Stimulated activated CD8-positive, alpha-beta memory T cell treated with anti-CD3 and anti-CD28 coated beads, Interleukin-12 subunit alpha, Interleukin-12 subunit beta, amount 100 ng/mL, for 4 hours (primary cell): ENCODE measurements at places on chromosomes 4 and X.

GRCh38 chrX:72080150-72080549 is 51.6 kb downstream of the RTL5 start:
- no peak for DNase-seq

- no peak for DNase-seq
These were observed 43.9 kb upstream of the CCDC149 start for GRCh38 chr4:24956763-24957162.

DNA sequence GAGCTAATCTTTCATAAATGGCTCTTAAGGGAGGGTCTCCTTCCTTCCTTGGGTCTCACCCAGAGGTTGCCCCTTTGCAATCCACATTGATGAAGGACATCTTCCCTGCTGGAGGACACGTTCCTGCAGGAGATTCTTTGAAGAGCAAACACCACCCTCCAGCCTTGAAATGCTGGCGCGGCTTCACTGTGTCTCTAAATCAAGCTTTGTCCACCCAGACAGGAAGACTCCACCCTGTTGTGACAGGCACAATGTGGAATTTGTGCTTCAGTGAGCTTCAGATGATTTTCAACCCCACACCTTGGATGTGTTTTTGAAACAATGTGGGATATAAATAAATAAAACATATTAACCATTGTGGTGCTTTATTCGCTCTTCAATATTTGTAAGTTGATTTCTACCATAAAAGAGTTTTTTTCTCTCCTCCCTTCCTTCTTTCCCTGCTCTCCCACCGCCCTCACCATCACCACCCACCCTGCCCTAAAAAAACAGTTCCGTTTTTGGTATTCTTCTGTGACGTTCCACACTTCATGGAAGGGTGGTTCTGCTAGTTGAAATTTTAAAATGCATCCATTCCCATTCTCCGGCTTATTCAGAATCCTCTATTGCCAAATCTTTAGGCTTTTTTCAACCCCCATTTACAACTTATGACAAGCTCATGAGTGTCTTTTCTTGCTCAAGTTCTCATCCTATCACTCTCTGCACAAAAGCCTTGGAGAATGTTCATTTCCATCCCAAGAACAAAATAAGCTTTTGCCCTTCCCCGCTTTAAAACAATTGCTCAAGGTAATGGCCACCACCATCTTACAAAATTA is 264.3 kb downstream of the RAPGEF2 start:
- no peak for DNase-seq

DNA sequence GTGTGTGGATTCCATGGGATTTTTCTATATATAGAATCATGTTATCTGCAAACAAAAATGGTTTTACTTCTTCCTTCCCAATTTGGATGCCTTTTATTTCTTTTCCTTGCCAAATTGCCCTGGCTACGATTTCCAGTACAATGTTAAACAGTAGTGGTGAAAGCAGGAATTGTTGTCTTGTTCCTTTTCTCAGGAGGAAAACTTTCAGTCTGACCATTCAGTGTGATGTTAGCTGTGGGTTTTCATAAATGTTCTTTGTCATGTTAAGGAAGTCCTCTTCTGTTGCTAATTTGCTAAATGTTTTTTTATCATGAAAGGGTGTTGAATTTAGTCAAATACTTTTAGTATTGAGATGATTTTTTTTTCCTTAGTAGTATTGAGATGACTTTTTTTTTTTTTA is 10.9 kb downstream of the SAP30 start:
- no peak for DNase-seq

- DNase-seq = no peak
These were observed 8.8 kb downstream of the DDX53 start for GRCh38 chrX:23008431-23009099.

DNA sequence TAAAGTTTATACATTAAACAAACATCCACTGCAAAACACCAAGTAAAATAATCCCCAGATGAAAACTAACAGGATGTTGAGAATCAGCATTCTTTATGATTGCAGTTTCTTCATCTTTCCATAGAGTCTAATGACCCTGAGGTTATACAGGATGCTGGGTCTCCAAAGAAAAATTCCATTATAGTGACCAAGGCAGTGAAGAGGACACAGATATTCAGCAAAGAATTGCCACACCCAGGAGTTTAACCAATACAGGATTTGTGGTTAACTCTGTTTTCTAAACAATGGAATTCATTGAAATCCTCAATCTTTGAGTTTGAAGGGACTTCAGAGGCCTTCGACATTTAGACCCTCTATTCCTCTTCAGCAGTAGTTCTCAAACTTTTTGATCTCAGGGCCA is 76.2 kb upstream of the ESX1 start:
- DNase-seq = no peak

DNA sequence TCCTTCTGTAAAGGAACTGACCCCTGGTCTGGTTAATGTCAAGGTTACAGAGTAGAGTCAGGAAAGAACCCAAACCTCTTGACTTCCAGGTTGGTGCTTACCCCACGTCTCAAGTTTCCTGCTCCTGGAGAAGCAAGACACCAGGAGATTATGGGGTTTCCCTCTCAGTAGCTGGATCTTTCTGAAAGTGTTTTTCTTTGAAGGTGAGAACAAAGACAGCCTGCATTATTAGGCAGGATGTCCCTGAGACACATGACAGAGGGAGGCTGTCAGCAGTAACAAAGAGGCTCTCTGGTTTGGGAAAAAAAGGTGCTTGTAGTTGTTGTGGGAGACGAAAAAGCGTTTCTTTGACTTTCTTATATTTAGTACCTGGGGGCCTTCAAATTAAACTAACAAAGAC is 44.7 kb upstream of the IGFBP7 start:
- no peak for DNase-seq

DNA sequence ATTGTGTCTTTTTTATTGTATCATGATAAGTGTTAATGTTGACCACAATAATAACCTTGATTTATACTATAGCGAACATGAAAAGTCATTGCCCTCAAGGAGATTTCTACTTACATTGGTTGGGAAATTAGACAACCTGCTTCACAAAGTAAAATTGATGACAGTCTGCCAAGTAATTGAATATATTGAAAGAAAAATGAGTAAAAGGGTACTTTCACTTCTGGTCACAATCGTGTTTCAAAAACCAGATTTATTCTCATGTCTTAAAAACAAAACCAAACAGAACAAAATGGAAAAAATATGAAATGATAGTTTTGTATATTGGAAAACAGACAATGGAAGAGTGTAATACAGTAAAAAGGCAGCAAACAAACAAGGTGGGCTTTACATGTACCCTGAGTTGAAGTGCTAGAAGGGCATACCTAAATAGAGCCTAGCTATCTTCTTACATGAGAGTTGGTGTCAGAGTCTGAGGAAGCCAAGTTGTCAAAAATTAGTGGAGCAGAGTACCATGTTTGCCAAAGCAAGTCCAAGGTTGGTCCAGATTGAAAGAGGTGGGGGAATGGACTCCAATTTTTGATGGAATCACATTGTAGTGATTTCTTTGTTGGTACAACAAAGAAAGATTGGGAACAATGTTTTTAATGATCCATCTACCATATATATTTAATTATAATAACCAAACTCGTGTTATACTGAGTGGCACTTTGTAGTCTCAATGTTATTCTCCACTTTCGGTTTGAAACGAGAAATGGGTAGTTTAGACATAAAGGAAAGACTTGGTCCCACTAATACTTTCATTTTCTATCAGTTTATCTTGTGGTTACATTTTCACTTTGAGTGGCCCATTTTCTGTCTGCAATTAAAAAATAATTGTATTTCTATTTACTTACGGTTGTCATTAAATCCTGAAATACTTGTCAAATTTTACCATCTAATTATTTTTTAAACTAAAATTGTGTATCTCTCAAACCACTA is 775.6 kb downstream of the STIM2 start:
- no peak for DNase-seq

DNA sequence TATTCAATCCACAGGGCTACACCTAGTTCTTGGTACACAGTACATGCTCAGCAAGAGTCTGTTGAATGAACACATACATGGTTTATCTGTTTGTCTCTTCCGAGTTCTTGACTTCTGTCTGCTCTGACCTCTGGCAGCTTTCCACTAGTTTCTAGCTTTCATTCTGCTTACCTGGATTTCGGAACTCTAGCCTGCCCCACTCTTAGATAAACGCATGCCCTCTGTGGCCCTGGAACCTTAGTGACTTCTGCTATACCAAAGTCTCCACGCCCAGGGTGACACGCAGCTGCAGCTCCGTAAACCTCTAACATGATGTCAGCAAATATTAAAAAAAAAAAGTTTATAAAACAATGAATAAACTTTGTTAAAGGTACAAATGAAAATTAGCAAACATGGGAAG is 1.3 kb upstream of the SLC25A4 start:
- no peak for DNase-seq

- no peak for DNase-seq
These were observed 41.9 kb downstream of the HELQ start for GRCh38 chr4:83413676-83414075.

DNA sequence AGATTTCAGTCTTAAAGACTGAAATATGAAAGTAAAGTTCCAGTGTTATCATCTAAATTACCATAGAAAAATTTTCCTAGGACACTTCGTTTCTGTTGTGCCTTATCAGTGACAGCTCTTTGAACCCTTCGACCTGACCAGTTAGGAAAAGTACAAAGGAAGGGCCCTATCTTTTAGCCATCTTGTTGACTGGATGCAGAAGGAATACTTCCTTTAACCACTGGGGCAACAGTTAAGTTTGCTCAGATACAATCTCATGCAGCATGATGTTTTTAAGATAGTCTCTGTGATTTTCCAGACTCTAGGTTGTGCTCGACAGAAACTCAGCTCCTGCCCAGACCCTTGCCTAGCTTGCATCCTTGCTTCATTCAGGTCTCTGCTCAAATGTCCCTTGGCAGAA is 210.5 kb upstream of the RPS6KA3 start:
- DNase-seq = no peak

DNA sequence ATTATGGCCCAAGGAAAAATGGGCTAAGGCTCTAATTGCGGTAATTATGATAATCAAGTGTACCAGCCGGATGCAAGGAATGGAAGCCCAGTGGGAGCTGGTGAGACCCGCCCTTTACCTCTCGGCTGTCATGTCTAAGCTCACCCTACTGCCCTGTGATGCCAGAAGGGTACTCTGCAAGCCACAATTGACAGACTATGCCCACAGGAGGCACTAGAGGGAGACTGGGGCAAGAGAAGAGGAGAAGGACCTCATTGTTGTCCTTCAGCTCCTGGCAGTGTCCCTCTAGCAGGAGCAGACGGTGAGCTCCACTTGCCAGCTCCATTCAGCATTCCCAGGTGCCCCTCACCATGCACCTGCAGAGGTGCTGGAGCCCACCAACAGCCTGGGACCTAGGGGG is 141.8 kb downstream of the SMIM20 start:
- no peak for DNase-seq

DNA sequence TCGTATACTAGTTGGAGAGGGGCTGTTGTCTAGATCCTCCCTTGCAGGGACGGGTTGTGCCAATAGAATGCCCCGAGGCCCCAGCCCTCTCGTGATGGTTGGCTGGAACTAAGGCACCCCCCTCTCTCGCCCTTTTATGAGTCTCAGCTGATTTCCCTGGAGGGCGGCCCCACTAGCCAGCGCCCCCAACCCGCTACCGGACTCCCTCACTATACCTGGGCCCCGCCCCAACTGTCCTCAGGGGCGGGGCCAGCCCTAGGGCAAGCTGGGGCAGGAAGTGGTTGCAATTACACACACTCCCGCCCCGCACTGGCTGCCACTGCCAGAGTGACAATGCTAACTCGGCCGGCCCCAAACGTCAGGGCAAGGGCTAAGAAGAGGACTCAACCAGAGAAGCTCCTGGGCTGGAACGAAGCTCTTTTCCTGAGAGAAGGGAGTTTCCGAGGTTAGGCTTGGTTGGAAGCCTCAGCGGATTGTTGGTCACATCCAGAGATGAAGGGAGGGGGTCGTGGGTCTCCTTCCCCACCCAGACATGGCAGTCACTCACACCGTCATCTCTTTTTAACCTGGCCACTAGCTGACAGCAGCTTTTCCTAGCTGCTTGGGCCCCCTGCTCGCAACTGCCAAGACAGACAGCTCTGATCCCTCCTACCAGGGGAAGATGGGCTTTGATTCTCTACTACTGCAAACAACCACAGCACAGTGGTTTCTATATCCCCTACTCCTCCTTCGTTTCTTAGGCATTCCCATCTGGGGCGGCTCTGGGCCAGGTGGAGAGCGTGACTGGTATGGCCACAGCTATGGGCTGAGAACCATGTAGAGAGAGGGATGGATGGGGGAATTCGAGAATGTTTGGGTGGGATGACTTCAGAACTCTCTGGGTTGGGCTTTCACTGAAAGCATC is 21.0 kb upstream of the BCORL1 start:
- DNase-seq = no peak

GRCh38 chr4:175813204-175813603 is 1.1 kb upstream of the GPM6A start:
- DNase-seq = no peak

- DNase-seq = no peak
These were observed at the start of gene WDFY3 for GRCh38 chr4:84966382-84967242. WDFY3 (minus strand) TSS chr4:84966690; CDS start chr4:84860591, 106,099 bp downstream.

DNA sequence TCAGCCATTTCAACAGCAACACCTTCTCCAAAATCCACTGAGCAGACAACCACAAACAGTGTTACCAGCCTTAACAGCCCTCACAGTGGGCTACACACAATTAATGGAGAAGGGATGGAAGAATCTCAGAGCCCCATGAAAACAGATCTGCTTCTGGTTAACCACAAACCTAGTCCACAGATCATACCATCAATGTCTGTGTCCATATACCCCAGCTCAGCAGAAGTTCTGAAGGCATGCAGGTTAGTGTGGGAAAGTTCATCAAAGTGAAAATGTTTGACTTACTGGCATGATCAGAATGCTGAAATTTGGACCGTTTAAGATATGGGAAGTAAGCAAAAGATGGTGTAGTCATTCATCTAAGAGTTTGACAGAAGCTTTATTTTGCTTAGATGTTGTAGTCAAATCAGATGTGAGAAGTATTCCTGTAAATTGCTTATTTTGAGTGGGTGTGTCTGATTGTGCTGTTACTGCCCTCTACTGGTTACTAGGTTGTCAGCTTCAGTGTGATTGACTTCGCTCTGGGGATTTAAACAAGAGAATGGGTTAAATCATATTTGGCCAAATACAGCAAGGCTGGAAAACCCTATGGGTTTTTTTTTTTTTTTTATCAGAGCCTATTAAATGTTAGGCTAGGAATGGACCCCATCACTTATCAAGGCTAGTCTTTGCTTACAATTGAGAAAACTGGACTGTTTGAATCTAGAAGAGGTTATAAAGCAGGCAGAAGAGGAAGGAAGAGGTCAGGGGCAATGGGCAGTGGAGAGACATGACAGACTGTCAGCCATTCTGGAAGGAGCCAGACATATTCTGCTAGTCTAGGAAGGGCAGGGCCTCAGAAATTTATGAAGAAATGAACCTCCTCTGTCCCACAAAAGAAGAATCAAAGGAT is 130.3 kb downstream of the DIPK2B start:
- no peak for DNase-seq

DNA sequence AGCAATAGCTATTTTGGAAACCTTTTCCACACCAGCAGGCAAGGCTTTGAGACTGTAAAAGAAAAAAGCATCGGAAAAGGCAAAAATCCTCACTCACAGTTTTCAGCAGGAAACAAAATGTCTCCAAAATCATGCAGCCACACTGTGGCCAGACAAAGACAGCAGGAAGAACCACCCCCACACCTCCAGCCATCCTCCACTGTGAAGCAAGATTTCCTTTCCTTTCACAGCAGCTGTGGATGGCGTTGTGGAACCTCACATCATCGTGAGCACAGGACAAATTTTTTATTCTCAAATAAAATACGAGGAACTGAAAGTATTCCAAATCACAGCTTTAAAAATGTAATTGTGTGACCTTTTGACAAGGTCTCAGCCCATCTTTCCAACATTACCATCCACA is 351.7 kb upstream of the NOCT start:
- no peak for DNase-seq

- DNase-seq = no peak
These were observed 45.2 kb downstream of the C4orf50 start for GRCh38 chr4:5973033-5973432.

- DNase-seq = no peak
These were observed 529.4 kb upstream of the AMOT start for GRCh38 chrX:113370006-113370405.
